ENCODE measurements at places on chromosomes 11 and 22.

GRCh38 chr11:68792400-68792966 lies 41.2 kb upstream of the TESMIN start:
- no peak for DNase-seq

- peak; percentile 90 for DNase-seq
These were observed at the start of gene MICAL2 for GRCh38 chr11:12110201-12110713. TSS of gene MICAL2 (plus strand) at chr11:12110590. CDS start at chr11:12162156, 51,566 bp downstream.

DNA sequence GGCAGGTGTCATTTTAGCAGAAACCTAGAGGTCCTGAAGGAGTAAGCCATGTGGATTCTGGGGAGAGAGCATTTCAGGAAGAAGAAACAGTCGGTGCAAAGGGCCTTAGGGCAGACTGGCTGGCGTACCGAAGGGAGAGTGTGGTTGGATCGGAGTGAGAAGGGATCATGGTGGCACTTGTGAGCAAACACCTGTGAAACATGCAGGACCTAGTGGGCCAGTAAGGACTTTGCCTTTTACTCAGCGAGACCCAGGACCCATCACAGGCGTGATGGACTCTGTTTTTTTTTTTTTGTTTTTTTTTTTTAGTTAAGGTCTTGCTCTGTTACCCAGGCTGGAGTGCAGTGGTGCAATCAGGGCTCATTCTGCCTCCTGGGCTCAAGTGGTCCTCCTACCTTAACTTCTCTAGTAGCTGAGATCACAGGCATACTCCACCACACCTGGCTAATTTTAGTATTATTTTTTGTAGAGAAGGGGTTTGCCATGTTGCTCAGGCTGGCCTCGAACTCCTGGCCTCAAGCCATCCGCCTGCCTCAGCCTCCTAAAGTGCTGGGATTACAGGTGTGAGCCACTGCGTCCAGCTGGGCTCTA lies 3.5 kb upstream of the TSGA10IP start:
- no peak for DNase-seq

GRCh38 chr22:38754751-38755154 lies 1.0 kb downstream of the SUN2 start:
- no peak for DNase-seq

GRCh38 chr11:68303083-68303482 lies 9.3 kb upstream of the LRP5 start:
- DNase-seq: no peak

DNA sequence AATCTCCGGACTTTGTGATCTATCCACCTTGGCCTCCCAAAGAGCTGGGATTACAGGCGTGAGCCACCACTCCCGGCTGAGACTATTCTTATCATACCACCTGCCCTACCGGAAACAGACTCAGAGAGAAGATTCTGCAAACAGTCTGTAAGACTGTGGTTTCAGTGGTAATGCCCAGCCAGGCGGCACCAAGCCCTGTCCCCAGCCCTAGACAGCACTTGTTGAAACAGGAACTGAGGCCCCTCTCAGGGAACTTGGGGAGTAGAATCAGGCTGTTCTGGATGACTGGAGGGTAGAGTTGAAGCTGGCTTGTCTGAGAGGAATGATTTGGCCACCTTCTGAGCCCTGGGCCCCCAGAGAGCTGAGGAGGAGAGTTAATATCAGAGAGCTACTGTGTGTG lies 1.3 kb upstream of the INSC start:
- no peak for DNase-seq

- no peak for DNase-seq
These were observed 449.1 kb downstream of the MN1 start for GRCh38 chr22:27352426-27352825.

- no peak for DNase-seq
These were observed 20.2 kb downstream of the CBX7 start for GRCh38 chr22:39132281-39132680.

- DNase-seq: no peak
These were observed 59.1 kb downstream of the CCDC34 start for GRCh38 chr11:27303903-27304302.

DNA sequence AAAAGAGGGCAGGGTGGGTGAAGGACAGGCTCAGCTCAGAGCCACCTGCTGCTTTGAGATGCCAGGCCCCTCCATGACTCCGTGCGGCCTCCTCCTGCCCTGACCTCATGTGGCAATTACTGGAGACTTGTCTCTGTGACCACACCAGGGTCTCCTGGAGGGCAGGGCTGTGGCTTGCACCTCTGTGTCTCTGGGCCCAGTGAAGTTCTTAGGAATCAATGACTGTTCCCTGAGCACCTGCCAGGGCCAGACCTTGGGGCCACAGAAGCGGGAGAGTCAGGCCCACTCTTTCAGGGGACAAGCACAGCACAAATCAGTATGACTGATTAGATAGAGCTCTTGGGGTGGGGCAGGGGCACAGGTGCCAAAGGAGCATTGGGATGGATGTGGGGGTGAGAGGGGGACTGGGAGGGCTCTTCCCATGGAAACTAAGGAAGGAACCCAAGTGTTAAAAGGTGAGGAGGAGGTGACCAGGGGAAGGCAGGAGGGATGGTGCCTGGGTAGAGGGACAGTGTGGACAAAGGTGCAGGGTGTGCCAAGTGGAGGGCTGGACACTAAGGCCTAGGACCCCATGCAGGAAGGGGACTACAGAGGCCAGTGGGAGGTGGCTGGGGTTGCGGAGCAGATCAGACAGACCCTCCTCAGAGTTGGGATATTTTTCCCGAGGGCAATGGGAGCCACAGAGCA lies 77.3 kb upstream of the SHISAL1 start:
- DNase-seq: no peak

DNA sequence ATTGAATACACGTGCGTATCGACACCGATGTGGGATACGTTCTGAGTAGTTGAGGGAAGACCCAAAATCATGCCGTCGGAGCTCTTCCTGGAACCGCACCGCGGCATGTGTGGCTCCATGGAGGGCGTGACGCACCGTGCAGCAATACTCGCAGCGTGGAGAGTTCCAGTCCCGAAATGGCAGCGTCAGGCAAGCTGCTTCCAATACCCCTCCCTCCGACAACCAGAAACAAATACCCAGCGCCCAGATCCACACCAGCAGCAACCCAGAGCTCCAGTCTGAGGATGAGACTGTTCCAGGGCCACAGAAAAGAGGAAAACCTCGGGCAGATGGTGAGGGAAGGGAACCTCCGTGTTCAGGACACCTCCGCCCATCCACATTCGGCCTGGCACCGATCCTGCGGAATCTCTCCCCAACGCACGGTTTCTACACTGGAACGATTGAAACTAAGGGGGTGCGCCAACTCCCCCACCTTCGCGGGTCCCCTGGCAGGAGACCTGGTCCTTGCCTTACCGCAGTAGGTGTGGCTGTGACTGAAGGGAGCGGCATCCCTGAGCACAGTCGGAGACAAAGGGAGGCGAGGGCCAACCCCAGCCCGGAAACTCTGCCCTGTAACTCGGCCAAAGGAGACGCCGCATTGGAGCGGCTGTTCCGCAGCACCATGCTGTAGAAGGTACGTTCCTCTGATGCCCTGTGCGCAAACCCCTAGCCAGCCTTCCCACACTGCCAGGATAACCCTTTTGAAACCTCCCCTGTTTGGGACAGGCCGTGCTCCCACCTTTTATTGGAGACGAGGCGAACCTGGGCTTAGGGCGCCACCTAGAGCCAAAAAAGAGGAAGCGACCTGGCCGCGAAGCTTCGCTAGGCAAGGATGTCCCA lies 28.2 kb downstream of the DBX1 start:
- no peak for DNase-seq

GRCh38 chr11:62676698-62677097 lies 2.2 kb downstream of the UBXN1 start:
- DNase-seq: no peak

DNA sequence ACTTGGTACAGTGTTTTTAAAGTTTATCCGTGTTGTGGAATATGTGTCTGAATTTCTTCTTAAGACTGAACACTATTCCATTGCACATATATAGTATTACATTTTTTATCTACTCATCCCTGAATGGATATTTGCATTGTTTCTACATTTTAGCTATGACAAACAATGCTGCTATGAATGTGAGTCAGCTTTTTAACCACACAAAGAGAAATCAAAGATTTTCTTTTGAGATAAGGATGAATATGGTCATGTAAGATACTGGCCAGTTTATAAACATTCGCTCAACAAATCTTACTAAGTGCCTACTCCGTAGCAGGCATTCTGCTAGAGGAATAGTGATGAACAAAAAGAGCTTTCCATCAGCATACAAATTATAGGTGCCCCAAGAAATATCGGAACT lies 16.5 kb upstream of the OR9G4 start:
- no peak for DNase-seq

GRCh38 chr11:2348986-2349385 lies 28.1 kb upstream of the CD81 start:
- no peak for DNase-seq

- no peak for DNase-seq
These were observed 75.2 kb downstream of the RTL6 start for GRCh38 chr22:44422746-44423380.

GRCh38 chr11:72856065-72856464 lies 41.9 kb downstream of the ATG16L2 start:
- no peak for DNase-seq

- DNase-seq: no peak
These were observed 7.7 kb downstream of the CECR2 start for GRCh38 chr22:17376950-17377349.

GRCh38 chr22:35308480-35309021 lies 8.9 kb downstream of the TOM1 start:
- no peak for DNase-seq

DNA sequence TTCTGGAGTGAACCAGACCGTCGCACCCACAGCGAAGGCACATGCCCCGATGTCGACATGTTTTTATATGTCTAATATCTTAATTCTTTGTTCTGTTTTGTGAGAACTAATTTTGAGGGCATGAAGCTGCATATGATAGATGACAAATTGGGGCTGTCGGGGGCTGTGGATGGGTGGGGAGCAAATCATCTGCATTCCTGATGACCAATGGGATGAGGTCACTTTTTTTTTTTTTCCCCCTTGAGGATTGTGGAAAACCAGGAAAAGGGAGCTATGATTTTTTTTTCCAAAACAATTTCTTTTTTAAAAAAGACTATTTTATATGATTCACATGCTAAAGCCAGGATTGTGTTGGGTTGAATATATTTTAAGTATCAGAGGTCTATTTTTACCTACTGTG lies 49.2 kb upstream of the OR4B1 start:
- DNase-seq: no peak

GRCh38 chr11:120869097-120869496 lies 154.8 kb upstream of the TBCEL start:
- DNase-seq: no peak

GRCh38 chr22:44380756-44381486 lies 68.2 kb upstream of the SHISAL1 start:
- no peak for DNase-seq

DNA sequence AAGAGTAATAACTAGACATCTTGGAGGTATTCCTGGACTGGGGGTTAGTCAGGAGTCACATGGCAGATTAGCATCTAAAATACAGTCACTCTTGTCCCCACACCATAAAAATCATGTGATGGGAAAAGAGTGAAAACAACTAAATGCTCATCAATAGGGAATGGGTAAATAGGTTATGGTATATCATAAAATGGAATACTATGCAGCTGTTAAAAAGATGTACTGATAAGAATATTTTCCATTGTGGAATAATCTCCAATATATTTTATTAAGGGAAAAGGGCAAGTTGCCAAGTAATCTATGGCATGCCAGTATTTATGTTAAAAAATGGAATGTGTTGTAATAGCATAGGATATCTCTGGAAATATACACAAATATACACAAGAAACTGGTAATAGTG lies 6.6 kb upstream of the PIK3C2A start:
- no peak for DNase-seq

Measured in activated naive CD4-positive, alpha-beta T cell treated with anti-CD3 and anti-CD28 coated beads, Interleukin-2, amount 50 U/mL, for 72 hours (primary cell).